Fibroblast of pulmonary artery (primary cell): ENCODE measurements at places on chromosomes 11 and 22.

GRCh38 chr22:17114898-17115235 lies 6.3 kb downstream of the TMEM121B start:
- no peak for DNase-seq

DNA sequence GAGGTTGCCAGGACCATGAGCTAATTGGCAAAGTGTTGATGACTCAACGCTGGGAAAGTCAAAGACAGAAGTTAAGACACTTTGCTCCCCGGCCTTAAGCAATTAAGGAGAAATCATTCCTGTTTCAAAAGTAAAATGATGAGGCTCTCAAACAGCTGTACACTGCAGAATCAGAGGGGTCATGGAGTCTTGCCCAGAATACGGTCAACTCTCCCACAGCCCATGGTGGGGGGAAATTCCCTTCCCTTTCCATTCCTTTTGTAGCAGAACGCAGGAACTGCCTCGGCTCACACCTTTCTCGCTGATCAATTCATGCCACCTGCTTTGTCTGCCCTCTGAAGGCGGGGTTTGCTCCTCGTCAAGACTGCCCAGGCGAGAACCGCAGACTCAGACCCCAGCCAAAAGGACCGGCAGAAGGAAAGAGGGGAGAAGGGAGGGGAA lies 52.8 kb downstream of the MN1 start:
- peak; percentile 66 for DNase-seq

DNA sequence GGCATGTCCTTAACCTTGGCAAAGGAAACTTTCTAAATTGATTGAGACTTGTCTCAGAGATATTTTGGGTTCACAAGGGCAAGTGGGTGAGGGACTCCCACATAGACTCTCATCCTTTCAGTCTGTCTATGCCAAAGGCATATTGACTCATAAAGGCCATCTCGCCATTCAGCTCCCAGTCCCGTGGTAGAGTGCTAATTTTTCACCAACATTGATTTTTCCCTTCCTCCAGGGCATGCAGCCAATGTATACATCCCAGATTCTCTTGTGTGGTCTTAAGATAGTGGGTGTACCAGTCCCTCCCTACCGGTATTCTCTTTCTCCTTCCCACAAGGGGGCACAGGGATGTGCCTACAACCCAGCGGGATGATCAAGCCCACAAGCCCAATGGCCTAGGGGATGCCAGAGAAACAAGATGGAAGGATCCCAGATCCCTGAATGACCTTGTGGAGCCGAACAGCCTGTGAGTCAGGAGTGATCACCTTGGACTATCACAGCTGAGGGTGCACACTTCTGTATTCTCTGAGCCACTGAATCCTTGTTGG lies 7.9 kb downstream of the C11orf96 start:
- DNase-seq, result no peak

GRCh38 chr22:36277482-36278291 lies 24.8 kb downstream of the APOL1 start:
- peak; percentile 70 for DNase-seq

DNA sequence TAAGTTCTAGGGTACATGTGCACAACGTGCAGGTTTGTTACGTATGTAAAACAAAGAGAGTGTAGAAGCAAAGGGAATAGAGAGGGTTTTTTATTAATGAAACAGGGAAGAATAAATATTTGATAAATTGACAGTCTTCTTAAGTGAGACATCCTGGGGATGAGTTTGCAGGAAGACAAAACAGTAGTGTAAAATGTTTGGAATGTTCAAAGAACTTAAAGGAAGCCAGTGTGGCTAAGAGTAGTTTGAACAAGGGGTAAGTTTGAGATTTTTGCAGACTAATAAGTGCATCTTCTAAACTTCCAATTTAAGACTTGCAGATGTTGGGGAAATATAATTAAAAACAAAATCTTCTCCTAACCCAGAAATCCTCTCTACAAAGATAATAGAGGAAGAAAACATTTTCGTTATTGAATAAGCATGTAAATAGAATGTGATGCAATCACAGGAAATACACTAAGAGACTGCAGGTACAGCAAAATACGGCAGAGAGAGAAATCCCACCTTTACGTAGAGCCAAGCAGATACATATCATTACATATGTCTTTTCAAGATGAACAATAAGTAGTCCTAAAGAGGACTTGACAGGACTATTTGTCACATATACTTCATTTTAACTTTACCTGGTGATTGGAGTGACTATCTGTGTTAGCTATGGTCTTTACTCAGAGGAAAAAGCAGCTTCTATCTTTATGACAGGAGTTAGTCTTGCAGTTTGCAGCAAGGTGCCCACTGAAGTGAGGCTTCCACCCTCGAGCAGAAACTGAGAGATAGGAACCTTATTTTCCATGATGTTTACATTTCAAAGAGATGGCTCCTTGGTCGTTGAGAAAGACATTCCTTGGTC lies 402.1 kb downstream of the CNTN5 start:
- no peak for DNase-seq

DNA sequence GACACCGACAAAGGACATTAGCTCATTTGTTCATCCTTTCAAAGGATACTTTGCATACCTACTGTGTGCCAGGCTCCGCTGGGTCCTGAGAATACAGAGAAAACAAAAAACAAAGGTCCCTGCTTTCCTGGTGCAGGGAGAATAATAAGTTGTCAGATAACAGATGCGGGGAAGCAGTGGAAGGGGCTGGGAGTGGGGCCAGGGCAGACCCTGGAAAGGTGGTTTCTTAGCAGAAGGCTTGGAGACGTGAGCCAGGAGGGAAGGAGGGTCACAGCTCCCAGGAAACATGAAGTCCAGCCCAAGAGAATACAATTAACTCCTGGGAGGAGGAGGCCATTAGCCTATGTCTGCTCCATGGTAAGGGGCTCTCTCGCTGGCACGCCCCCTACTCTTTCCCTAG lies 9.8 kb upstream of the ANO1 start:
- no peak for DNase-seq

GRCh38 chr11:47305734-47306483 lies 36.0 kb downstream of the MADD start:
- no peak for DNase-seq

DNA sequence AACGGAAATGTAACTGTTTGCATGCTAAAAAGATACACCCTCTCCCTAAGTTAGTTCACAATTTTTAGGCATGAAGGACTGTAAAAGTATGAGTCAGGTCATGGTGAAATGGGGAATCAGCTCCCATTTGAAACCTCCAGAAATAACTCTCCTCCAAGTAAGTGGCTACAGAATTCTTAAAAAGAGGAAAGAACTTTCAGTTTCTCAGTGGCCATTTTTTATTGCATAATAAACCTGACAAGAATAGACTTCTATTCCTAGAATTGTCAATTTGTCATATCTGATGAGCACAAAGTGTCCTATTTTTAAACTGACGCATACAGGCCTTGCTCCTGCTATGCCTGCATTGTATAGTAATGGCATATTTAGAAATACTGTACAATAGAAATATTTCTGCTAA lies 612.2 kb downstream of the CNTN5 start:
- peak; percentile 2 for DNase-seq

DNA sequence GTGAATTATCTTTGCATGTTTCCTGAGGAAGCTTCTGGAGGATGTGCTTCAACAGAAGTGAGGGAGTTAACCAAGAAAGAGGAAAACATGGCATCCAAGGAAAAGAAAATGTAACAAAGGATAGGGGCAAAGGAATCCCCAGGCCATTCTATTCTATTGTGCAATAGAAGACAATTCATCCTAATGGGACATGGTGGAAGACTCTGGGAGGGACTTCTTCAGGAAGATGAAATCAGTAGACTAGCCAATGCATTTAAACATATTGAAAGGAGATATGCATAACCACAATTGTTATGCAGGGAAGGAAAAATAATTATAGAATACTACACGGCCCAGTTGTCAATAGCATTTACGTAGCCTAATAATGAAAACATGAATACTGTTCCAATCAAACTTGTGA lies 55.7 kb downstream of the THAP12 start:
- DNase-seq, result peak; percentile 11

DNA sequence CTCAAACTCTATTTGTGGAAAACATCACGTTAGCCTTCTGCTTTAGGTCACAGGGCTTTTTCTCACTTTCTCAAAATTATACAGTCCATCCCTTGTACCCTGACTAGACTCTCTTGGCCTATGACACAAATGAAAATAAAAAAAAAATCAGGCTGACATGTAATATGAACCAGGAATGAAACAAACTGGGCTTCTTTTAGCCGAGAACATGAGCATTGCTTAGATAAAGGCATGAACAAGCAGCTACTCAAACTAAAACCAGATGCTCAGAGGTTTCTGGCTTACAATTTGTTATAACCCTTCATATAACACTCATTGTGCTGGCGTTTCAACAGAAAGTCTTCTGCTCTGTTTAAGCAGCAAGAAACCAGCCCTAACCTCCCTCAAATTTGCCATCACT lies 265.5 kb upstream of the NARS2 start:
- DNase-seq, result peak; percentile 29

- DNase-seq, result peak; percentile 1
Observed at GRCh38 chr11:131109257-131109656, 193.0 kb upstream of the SNX19 start.

DNA sequence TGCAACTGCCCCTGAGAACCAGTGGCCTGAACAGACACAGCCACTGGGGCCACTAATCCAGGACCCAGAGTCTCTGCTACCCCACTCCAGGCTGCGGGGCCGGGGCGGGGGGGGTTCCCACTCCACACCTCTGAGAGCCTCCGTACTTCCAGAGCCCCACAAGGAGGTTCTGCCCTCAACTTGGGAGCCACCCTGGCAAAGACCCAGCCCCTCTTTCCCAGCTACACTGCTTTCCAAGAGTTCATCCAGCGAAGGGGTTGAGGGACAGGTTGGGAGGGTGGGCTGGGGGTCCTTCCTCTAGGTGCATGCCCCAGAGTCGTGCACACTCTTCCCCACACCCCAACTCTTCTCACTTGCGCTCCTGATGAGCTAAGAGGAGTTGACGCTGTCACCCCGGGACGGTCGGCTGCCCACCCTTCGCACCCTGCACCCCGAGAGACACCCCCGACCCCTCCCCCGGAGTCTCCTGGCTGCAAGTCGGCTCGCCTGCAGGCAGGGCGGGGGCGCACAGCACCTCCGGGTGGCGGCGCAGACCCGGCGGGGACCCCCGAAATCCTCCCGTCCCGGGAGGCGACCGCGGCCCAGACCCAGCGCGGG lies 531 bp downstream of the RAB3IL1 start:
- no peak for DNase-seq

GRCh38 chr11:119509969-119510401 lies 87.0 kb upstream of the THY1 start:
- DNase-seq, result peak; percentile 83

DNA sequence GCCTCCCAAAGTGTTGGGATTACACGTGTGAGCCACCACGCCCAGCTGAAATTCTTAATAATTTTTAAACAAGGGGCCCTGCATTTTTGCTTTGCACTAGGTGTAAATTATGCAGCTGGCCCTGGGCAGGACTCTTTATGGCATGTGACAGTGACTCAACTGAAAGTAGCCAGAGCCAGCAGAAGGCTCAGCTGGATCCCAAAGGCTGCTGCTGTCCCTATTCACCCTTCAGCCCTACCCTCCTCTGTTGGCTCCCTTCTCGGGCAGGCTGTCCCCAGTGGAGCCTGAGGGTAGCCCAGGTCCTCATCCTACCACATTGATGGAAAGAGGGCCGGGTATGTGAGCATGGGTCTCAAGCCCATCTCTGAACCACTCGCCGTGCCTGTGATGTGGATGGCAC lies 45.6 kb downstream of the CD82 start:
- no peak for DNase-seq

- DNase-seq, result no peak
Observed at GRCh38 chr11:123247496-123247799, 52.4 kb upstream of the CLMP start.

DNA sequence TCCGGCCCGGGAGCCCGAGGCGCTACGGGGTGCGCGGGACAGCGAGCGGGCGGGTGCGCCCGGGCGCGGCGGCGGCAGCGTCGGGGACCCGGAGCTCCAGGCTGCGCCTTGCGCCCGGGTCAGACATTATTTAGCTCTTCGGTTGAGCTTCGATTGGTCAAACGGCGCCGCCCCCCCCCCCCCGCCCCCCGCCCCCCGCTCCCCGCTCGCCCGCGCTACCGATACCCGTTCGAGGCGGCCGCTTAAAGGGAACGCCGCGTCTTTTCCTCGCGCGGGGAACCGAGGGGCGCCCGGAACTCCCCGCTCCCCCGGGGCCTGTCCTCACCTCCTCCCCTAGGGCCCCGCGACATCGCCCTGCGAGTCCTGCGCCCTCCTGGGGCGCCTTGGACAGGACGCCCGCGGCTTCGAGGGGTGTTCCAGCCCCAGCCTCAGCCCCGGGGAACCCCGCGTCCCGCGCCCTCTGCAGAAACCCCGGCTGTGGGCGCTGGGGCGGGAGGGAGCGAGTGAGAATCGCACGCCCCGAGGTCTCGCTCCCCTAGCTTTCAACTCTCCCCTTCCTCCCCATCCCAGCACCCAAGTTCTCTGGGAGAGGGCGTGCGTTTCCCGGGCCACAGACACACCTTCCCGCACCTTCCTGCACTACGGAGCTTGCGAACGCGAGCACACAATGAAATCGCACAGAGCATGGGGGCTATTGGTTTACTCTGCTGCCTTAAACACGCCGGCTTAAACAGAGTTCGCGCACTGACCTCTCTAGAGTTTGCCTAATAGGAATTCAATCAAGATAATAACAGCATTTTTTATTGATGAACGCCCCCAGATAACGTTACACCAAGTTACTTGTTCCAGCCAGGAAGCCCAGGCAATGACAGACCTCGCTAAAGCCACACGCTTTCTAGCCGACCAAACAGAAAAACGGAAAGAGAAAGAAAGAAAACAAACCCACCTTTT lies at the start of gene BDNF:
Gene BDNF (minus strand): TSS at position 105 of the 951 bp plus-strand sequence. CDS start 41,891 bp downstream, outside the sequence.
- DNase-seq, result peak; percentile 46

GRCh38 chr11:132289590-132290256 lies 919.3 kb downstream of the NTM start:
- no peak for DNase-seq

- no peak for DNase-seq
Observed at GRCh38 chr11:37914859-37915258, 1316.8 kb upstream of the RAG2 start.

GRCh38 chr11:60918939-60919265 lies 4.9 kb downstream of the TMEM109 start:
- peak; percentile 44 for DNase-seq

DNA sequence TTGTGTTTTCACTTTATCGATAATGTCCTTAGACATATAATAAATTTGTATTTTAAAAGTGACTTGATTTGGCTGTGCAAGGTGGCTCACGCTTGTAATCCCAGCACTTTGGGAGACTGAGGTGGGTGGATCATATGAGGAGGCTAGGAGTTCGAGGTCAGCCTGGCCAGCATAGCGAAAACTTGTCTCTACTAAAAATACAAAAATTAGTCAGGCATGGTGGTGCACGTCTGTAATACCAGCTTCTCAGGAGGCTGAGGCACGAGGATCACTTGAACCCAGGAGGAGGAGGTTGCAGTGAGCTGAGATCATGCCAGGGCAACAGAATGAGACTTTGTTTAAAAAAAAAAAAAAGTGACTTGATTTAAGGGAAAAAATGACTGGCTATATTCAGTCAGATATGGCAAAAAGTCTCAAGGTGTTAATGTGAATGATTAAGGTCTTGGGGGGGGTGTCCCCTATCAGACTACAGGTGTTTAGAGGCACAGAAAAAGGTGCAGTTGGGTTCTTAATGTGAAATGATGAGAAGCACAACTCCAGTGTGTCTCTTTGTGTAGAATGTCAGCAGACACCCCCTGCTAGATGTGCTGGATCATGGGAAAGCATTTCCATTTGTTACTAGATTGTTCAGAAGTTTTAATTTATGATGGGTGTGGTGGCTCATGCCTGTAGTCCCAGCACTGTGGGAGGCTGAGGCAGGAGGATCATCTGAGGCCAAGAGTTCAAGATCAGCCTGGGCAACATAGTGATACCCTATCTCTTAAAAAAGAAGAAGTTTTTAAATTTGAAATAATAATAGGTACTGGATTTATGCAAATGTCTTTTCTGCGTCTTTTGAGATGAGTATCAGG lies 17.0 kb downstream of the NEAT1 start:
- DNase-seq, result peak; percentile 49

- DNase-seq, result no peak
Observed at GRCh38 chr11:126405374-126405773, 49.9 kb downstream of the ST3GAL4 start.
